ENCODE measurements at places on chromosomes 3 and 15.

- no peak for DNase-seq
Measured at GRCh38 chr3:100420885-100421284, 19.5 kb downstream of the LNP1 start.

- DNase-seq: no peak
Measured at GRCh38 chr3:10392244-10392643, 71.3 kb upstream of the SEC13 start.

- DNase-seq: no peak
Measured at GRCh38 chr15:89243046-89243690, 611 bp upstream of the FANCI start.

- no peak for DNase-seq
Measured at GRCh38 chr15:37124331-37124730, 24.0 kb upstream of the MEIS2 start.

DNA sequence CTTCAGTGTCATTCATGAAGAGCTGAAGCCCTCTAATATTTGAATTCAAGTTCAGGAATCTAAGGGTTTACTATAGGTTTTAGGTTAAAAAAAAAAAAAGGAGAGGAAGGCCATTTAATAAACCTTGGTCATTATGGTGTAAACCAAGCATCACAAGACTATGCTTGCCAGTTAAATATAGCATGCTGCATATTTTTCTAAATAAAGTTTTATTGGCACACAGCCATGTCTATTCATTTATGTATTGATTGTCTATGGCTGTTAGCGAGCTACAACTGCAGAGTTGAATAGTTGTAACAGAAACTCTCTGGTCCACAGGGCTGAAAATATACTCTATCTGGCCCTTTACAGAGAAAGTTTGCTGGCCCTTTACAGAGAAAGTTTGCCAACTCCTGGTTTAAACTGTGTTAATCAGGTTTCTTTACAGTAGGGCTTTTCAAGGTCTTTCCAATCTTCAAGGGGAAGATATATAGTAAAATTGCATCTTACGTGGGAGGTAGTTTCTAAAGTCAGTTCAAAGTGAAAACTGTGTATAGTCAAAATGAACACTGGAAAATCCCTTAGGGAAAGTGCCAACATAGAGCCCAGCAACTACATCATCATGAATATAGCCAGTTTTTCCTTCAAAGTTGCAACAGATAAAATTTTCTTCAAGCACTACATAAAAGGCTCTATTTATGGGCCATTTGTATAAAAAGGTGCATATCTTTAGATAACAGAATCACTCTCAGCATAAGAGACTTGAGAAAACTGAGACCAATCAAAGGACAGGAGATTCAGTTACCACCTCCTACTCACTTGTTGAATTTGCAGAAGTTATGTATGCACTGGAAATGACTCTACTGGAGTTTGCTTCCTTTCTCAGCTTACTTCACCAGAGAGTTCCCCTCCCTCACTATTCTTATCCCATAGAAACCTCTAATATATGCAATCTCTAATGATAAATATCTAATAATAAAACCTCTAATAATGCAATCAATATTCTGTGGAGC is 49.7 kb upstream of the FRMD4B start:
- no peak for DNase-seq

GRCh38 chr15:70266412-70267121 is 168.8 kb upstream of the TLE3 start:
- no peak for DNase-seq

DNA sequence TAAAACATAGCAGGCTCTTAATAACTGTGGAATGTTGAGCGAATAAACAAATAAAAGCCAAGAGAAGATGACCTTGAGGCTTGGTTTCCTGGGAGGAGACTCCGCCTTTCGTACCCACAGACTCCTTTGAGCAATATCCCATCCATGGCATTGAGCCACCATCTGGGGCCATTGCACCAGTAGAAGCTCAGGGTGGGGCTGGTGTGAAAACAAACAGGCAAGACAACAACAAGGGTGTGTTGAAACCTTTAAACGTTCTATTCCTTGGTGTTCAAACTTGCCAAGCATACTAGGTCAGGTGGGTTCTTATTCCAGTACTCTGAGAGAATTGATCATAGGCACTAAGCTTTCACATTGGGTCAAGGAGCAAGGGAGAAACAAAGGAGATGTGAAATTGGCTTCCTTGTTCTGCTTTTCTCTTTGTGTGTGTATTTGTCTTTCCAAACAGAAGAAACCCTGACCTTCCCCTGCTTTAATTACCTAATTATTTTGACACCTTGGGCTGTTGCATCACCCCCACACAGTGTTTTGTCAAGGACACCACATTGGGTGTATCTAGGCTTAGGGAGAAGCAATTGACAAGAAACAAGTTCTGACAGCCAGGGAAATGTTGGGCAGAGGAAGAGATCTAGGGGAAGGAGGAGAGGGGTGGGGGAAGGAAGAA is 105.1 kb upstream of the BCL6 start:
- DNase-seq: no peak

DNA sequence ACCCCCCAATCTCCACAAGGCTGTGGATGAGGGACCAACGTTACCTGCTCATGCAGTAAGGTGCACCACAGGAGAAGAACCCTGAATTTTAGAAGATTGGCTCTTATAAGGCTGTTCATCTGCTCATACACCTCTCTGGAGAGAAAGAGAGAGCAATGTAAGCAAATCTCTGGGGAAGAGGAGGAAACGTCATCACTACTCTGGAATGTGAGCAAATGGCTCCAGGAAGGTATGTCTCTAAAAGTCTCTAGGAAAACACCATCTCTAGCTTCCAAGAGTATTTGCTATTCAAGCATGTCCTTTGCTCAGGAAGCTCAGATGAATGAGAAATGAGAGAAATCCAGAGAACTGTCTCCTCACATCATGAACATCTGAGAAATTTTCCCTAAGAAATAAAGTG is 235.4 kb downstream of the TBL1XR1 start:
- DNase-seq: no peak

DNA sequence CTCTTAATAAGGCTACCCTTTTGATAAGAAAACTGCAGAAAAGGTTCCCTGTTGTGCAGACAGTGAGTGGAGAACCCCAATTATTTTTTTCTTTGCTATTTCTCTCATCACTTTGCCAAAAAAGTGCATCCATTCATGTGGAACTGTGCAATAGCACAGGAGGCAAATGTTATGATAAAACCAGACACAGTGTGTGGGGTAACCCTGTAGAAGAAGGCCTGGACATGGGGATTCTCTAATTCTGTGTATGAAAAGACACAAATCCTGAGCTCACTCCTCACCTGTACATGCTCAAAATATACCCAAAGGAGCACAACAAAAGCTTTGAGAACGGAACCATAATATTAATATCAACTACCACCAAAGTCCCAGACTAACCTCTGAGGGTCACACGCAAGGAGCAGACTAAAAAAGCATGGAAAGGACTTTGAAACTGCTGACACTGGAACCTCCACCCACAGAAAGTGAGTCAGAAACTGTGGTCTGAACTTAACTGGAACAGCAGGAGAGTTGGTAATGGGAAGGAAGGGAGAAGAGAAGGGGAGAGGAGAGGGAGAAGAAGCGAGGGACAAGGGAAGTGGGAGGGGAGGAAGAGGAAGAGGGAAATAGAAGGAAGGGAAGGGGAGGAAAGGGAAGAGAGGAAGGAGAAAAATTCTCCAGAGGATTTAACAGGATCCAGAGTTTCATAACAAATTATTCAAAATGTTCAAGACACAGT is 299.9 kb downstream of the TBC1D5 start:
- no peak for DNase-seq

GRCh38 chr15:81339321-81339720 is 15.4 kb upstream of the STARD5 start:
- DNase-seq: no peak

GRCh38 chr3:135213822-135214221 is 418.8 kb downstream of the EPHB1 start:
- no peak for DNase-seq

GRCh38 chr3:172132721-172133311 is 93.4 kb downstream of the FNDC3B start:
- DNase-seq: no peak

- no peak for DNase-seq
Measured at GRCh38 chr15:36844534-36844998, 255.8 kb downstream of the MEIS2 start.

DNA sequence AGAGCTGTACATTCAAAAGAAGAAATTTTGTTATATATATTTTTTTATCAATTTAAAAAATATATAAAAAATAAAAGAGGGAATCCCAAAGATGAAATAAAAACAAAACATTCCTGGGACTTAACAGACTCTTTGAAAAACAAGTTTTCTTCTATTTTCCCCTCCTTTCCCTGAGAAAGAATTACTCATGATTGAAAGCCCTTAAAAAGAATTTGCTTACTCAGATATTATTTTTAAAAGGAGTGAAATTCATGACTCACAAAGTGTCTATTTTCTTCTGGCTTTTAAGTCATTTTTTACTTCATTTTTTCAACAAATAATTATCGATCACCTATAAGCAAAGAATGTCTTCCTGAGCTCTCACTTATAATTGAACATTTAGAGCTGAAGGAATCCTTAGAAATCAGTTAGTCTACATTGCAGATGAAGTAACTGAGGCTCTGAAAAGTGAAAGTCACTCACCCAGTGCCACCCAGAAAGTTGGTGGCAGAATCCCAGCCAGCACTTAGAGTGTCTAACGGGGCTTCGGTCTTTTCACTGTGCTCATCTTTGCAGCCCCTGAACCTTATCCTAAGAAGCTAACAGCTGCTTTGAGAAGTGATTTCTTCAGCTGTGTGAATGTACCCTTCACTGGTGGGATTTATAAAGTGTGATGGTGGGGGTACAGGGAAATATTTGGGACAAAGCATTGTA is 42.5 kb upstream of the NUDT16 start:
- no peak for DNase-seq

GRCh38 chr3:61562721-61563312 is 1.4 kb downstream of the PTPRG start:
- DNase-seq: no peak

DNA sequence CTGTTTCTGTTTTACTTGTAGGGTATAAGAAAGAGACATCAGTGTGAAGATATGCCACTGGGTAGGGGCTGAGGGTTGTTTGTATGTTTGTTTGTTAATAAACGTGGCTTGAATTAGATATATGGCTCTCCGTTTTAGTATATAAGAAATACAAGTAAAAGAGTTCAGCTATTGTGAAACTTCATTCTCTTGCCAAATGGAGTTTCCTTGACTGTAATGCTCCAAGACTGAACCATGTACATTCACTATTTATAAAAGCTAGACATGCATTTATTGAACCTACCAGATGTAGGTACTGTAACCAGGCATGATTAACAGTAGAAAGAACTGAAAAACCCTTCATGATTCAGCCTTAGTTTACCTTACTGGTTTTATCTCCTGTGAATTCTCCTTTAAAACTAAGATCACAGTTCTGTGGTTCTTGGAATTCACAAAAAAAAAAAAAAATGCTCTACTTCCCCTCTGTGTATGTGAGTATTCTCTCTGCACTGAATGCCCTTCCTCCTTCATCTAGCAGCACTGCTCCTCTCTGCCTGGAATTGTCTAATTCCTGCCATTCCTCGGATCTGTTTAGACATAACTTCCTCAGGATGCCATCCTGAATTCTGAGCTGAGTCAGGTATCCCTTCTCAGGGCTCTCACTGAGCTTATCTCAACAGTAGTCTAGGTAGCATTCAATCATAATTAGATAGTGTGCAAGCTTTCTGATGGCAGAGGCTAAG is 504.4 kb downstream of the FHIT start:
- no peak for DNase-seq

GRCh38 chr3:105322570-105323273 is 44.0 kb upstream of the ALCAM start:
- DNase-seq: no peak

GRCh38 chr15:40870716-40871115 is 3.3 kb downstream of the RHOV start:
- DNase-seq: no peak

- DNase-seq: no peak
Measured at GRCh38 chr3:108806316-108806715, 16.3 kb upstream of the TRAT1 start.

DNA sequence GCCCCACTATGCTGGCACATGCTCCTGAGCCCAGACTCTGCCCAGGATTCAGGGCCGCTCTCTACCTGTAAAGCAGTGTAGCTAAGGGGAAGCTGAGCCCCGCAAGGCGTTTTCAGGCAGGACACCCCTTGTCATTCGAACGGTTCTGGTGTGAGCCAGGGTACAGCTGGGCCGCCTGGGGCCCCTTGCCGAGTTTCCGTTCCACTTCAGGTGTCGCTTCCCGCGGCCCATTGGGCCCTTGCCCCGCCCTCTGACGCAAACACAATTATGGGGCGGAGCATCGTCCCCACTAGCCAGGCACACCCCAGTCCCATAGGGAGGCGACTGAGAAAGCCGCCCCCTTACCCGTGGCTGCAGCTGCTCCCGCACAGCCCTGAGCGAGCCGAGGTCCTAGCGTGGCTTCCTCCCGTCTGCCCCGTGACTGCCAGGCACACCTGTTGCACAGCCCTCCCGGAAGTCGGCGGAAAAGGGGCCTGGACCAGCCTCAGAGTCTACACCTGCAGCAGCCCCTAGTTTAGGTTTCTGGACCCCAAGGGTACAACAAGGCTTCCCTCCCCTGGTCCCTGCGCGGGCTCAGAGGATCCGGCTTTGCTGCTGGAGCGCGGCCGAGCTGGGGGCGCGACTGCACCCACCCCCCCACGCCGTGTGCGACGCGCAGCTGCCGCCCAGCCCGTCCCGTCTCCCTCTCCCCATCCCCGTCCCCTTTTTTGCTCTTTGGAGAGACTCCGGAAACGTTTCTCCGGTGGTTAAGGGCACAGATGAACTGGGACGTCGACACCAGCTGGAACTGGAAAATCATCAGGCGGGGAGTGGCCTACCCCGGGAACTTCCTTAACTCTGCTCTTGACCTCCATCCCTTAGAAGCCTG is at the start of gene PLSCR2:
Gene PLSCR2 (minus strand): TSS at position 412 of the 868 bp plus-strand sequence. CDS start 9,657 bp downstream, outside the sequence.
- no peak for DNase-seq

DNA sequence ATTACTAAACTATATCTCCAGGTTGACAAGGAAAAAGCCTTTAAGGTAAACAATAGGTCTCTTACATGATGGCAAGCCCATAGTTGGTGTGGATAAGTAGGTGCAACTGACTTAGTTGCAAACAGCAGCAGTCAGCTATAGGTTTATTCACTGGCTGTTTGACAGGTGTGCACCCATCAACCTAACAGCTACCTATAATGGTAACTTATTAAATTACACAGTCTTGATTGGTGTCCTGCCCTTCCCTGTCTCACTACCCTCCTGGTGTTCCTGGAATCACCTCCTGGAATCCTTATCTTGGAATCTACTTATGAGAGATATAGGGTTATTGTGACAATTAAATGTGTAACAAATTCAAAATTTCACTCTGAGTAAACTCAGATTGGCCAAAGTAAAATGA is 467.8 kb upstream of the UBE2E2 start:
- no peak for DNase-seq

DNA sequence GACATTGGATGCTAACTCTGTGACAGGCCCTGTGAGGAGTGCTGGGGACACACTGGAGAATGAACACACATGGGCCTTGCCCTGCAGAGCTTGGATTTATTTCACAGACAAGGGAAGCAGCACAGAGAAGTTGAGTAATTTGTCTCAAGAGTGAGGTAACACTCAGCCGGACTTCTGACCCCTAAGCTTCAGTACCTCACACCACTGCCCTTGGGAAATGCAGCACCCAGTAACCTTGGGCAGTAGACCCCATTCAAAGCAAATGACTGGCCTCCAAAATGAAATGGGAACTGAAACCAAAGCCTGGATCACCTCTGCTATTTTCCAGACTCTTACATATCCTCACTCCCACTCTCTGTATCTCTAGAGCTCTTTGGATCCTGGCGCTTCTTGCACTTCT is 37.3 kb downstream of the RFT1 start:
- no peak for DNase-seq
